ENCODE measurements at places on chromosomes 6 and 20.

GRCh38 chr6:167093922-167094432 is 28.9 kb upstream of the CCR6 start:
- DNase-seq: peak; percentile 90
- H3K4me3 ChIP-seq: peak overlapping the region; percentile 46
- H3K27ac ChIP-seq: peak overlapping the region; percentile 62
- no peaks in the 10 kb centered on the region for H3K27me3 ChIP-seq
- H3K36me3 ChIP-seq: no peaks in the 10 kb centered on the region

DNA sequence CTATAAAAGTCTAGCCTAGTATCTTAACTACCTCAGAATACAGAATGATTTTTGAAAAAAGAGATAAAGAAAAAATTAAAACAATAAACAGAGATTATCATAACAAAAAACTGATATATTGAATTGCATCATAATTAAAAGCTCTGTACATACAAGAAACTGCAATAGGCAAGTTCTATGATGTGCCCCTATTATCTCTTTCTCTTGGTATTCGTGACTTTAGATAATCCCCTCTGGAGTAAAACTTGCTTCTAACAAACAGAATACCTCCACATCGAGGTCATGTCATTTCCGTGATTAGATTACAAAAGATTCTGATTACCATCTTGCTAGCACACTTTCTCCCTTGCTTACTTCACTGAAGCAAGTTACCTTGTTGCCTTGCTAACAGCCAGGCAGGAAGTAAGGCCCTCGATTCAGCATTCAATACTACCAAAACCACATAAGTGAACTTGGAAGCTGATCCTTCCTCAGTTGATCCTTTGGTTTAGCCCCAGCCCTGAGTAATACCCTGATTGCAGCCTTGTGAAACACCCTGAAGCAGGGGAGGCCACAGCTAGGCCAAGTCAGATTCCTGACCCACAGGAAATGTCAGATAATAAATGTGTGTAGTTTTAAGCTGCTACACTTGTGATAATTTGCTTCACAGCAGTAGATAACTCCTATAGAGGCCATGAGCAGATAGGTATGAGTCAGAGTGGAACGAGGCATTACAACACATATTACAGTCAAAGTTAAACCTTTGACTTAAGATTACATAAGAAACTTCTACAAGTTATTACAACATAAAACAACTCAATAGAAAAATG is 53.7 kb upstream of the TMX4 start:
- H3K4me1 ChIP-seq: no peaks in the 10 kb centered on the region
- peak; percentile 4 for DNase-seq
- H3K4me3 ChIP-seq: no peak overlapping the region
- no peak overlapping the region for H3K27ac ChIP-seq

GRCh38 chr6:106974336-106974998 is at the start of gene CD24:
Gene CD24 (minus strand): TSS chr6:106974729. CDS start chr6:106974646, 83 bp downstream.
- DNase-seq: no peak
- peaks cover 8% of the 10 kb centered on the region for H3K4me1 ChIP-seq
- peaks cover 22% of the 10 kb centered on the region for H3K27me3 ChIP-seq

GRCh38 chr6:16464045-16464444 is 225.7 kb downstream of the GMPR start:
- no peak overlapping the region for H3K4me3 ChIP-seq
- H3K36me3 ChIP-seq: no peaks in the 10 kb centered on the region
- H3K4me1 ChIP-seq: no peaks in the 10 kb centered on the region
- DNase-seq: no peak
- no peak overlapping the region for H3K27ac ChIP-seq
- H3K27me3 ChIP-seq: no peaks in the 10 kb centered on the region

- H3K36me3 ChIP-seq: no peaks in the 10 kb centered on the region
- no peak overlapping the region for H3K27ac ChIP-seq
- H3K27me3 ChIP-seq: no peaks in the 10 kb centered on the region
These were observed 26.2 kb upstream of the ENPP4 start for GRCh38 chr6:46103441-46104115.

GRCh38 chr20:57482148-57482547 is 42.8 kb downstream of the CTCFL start:
- no peaks in the 10 kb centered on the region for H3K27me3 ChIP-seq
- H3K36me3 ChIP-seq: no peaks in the 10 kb centered on the region
- H3K27ac ChIP-seq: no peak overlapping the region
- no peak for DNase-seq
- peaks cover 26% of the 10 kb centered on the region for H3K4me1 ChIP-seq

DNA sequence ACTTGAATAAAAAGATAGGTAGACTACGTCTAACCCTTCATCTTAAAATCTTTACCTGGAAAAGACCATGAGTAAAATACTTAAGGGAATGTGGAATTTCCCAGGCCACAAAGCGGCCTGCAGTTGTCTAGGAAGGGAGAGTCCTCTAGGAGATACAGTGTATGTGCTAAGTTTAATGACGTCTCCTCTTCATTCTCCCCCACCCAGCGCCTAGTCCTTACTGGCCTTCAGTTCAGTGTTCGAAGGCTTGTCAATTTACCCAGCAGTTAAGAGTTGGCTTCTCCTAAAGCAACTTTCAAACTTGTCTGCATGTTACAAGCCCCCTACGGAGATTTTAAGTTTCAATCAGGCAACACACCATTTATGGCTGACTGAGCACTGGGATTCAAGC is 35.2 kb downstream of the HFE start:
- no peaks in the 10 kb centered on the region for H3K36me3 ChIP-seq
- H3K27me3 ChIP-seq: no peaks in the 10 kb centered on the region
- H3K4me3 ChIP-seq: peak overlapping the region; percentile 90
- H3K27ac ChIP-seq: peak overlapping the region; percentile 97
- no peak for DNase-seq

- DNase-seq: peak; percentile 65
- H3K4me3 ChIP-seq: no peak overlapping the region
- H3K36me3 ChIP-seq: peaks cover 41% of the 10 kb centered on the region
- H3K27me3 ChIP-seq: no peaks in the 10 kb centered on the region
- H3K4me1 ChIP-seq: no peaks in the 10 kb centered on the region
These were observed 19.6 kb upstream of the IL17F start for GRCh38 chr6:52263709-52264540.
